Kidney (tissue), 22 donors: ENCODE measurements at places on chromosomes 12 and 14. TPM values are rescaled to one million over a fixed set of nuclear protein-coding genes. Genes with fewer than 3 reads are reported as not detected.
A peak's percentile ranks its signal among the peaks of the same experiment; 100 is the strongest.

DNA sequence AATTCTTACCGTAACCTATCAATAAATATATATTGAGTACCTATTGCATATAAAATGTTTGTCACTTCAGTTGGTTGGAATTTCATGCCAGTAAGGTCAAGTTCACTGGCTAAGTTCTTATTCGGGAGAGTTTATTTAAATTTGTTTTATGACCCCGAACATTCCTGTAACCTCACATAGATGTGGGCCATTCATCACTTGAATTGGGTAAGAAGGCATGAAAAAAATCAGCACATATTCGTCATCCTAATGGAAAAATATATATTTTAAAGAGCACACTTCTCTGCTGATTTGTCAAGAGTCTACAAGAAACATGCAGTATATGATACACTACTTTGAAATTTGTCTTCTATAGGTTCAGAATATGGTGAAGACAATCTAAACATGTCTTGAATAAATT lies 263.4 kb downstream of the CCDC91 start:
- DNase-seq = peak; percentile 30

DNA sequence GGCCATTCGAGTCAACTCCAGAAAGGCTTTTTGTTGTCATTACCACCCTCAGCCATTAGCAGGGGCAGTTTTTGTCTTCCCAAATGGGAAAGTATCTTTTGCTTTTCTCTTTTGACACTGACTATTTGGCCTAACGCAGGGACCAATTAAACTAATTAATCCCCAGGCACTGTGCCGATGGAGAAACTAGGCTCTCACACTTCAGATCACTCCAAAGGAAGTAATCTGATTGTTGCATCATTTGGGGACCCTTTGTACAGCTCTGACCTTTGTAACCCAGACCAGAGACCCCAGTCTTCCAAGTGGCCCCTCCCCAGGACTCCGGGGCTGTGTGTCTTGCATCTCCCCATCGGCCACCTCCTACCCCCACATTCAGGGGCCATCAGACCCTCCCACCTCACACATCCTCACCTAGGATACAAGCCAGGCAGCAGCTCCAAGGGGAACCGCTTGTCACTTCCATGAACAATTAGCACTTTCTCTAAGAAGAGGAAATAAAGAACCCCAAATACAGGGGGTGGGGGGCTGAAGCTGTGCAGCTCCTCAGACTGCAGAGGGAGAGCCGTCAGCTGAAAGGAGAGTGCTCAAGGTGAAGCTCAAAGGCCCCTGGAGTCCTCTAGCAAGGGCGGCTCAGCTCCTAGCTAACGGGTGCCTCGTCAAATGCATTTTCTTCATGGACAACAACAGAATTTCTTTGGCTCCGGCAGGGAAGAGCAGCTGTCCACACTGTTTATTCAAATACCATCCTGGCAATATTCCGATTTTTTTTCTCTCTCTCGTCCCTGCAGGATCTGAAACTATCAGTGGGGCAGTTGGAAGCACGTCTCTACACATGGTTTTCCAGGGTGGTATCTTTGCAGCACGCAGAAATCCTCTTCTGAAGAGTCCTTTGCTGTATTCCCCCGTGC lies 64.3 kb upstream of the DIO3 start:
- DNase-seq = peak; percentile 29

GRCh38 chr12:26896913-26897312 lies 40.9 kb downstream of the INTS13 start:
- DNase-seq = no peak

DNA sequence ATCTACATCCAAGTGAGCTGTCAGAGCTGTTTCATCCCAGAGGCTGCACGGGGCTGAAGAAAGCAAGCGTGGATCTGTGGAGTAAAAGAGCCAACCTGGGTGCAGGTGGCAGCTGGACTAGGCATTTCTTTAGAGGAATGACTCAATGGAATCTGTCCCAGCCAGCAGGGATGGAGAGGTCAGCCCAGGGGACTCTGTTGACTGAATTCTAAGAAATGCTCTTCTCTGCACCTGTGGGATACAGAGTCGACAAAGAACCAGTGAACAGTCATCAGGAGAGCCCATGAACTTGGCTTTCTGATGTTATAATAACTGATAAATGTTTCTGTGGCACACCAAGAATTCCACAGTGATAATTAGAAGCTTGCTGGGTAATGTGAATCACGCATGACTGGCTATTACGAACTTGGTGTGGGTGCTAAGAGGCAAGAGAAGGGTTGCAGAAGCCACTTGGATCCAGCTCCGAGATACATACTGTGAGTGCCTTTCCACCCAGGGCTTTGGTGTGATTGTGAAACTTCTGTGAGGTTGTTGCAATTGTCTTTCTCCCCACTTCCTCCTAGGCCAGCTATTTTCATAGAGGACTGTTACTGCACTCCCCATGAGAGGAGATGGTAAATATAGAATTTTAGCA lies 16.2 kb downstream of the PYGL start:
- DNase-seq = no peak

DNA sequence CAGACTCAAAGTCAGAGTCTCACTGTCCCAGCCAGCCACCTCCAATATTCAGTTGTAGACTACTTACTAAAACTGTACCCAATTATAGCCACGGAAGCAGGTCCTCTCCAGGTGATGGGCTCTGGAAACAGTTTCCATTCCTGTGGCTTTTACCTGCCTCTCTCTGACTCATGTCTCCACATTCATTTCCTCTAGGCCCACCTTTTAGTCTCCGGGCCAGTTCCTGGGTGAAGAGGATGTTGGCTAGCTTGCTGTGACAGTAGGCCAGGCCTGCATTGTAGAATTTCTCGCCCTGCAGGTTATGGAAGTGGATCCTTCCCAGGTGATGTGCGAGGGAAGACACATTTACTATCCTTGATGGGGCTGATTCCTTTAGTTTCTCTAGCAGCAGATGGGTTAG lies 5.6 kb downstream of the RDH11 start:
- DNase-seq = no peak

DNA sequence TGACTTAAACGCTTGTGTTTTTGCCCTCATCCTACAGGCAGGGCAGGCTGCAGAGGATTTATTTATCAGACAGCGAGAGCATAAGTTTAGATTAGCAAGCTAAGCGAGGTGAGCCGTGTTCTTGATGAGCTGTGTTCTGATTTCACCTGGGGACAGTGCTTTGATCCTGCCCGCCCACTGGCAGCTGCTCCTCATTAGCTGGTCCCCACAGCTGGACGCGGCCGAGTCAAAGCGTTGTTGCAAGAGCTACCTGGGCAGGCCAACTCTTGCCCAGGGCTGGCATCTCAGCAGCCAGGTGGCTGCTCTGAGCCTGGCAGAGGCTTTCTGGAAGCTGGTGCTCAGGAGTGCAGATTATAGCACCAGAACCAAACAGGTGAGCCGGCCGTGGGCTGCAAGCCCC lies 46.8 kb upstream of the BEGAIN start:
- no peak for DNase-seq

DNA sequence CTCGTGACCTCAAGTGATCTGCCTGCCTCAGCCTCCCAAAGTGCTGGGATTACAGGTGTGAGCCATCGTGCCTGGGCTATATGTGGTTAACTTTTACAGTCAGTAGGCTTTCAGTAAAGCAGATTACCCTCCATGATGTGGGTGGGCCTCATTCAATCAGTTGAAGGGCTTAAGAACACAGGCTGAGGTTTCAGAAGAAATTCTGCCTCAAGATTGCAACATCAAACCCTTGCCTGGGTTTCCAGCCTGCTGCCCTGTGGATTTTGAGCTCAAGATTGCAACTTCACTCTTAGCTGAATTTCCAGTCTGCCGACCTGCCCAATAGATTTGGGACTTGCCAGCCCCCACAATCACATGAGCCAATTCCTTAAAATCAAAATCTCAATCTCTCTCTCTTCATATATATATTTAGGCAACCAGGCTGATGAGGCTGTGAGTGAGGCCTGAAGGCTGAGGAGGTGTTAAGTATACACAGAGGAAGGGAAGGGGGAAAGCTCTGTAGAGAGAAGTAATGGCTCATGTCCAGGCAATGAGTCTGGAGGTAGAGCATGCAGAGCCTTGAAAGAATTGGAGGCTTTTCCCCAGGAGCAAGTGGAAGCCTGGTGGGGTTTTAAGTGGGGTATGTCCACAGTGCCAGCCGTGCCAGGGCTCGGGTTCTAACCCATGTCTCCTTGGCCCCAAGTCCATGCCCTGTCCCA lies 33.3 kb upstream of the ACTN1 start:
- no peak for DNase-seq

GRCh38 chr12:5258498-5258897 lies 173.4 kb upstream of the NTF3 start:
- no peak for DNase-seq

DNA sequence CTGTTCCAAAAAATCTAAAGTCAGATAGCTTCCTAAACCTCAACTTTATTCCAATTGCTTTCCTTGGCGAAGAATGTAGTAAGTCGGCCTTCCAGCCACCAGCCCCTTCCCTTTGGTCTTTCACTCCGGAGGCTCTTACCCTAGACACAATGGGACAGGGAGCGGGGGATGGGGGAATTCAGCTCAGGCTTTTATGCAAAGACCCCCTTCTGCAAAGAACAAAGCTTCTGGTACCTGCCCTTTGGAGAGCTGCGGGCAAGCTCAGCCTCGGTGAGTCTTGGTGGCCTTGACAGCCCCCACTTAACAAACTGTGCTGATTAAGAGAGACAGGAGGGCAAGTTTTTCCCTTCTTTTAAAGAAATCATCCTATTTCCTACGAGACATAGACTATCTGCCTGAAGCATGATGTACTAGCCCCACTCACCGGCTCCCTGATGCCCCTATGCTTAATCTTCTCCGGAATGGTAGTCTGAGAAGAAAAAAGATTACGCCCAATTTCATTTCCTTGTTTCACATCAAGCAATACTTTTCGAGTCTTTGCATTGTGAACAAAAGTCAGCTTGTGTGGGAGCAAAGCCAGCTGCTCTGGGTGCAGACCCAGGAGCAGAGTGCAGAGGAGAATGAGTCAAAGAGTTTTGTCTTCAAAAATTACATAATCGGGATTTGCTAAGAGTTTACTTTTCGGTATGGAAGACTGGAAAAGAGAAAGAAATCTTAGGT lies 1.5 kb upstream of the NANOG start:
- DNase-seq = no peak

DNA sequence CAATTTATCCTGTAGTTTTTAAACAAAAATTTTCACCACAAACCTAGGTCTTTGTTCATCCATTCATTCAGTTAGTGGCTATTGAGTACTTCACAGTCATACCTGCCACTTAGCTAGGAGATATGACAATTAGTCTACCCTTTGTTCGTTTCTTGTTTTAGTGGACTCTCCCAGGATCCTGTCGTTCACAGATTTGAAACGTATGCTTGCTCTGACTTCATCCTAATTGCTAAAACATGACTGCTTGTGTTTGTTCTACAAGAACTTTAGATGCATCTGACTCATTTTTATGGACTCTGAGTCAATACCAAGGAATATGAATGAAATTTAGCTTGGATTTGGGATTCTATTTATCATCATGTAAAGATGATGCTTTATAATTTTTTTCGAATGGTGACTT lies 69.5 kb downstream of the TBC1D30 start:
- DNase-seq = no peak

DNA sequence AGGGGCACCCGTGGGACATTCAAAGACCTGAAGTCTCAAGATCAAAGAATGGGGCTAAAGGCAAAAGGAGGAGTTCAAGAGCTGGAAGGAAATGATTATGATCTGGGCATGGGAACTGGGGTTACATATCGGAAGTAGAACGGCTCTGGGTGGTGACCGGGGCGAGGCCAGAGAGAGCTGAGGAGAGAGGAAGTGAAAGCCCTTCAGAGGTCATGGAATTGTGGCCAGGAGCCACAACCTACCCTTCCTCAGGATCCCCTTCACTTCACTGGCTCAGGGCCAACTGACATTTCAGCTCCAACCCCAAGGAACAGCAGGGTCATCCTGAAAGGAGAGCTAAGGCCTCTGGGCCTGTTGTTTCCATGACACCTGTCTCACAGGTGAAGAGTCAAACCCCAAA lies 57.8 kb downstream of the GALNT16 start:
- no peak for DNase-seq

DNA sequence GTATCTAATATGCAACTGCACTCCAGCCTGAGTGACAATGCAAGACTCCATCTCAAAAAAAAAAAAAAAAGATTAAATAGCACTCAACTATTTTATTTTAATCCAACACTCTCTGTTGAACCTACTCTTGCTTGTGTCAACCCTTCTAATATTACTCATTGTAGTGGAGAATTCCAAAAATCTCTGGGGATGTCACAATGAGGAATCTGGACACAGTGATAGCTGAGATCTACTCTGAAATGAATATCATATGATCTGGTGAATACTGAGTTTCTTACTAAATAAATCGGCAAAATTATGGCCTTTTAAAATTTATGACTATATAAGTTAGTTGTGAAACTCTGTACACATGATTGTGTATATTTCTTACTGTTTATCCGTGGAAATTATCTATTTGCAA lies 418.2 kb downstream of the BCAT1 start:
- DNase-seq = no peak

DNA sequence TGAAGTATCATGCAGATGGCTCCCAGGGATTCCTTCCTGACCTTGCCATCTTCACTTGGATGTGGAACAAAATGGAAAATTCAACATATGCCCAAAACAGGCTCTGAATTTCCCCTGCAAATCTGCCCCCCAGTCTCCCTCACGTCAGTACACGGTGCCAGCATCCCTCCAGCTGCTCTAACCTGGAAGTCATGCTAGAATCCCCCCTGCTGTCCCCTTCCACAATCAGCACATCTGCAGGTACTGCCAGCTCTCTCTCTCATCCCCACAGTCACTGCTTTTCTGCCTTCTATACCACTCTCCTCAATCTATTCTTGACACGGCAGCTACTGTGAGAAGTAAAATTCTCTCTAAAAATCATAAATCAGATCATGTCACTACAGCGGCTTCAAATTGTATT lies 21.6 kb downstream of the GALNT6 start:
- no peak for DNase-seq

- no peak for DNase-seq
These were observed 4.1 kb downstream of the CLEC2B start for GRCh38 chr12:9864913-9865675.

DNA sequence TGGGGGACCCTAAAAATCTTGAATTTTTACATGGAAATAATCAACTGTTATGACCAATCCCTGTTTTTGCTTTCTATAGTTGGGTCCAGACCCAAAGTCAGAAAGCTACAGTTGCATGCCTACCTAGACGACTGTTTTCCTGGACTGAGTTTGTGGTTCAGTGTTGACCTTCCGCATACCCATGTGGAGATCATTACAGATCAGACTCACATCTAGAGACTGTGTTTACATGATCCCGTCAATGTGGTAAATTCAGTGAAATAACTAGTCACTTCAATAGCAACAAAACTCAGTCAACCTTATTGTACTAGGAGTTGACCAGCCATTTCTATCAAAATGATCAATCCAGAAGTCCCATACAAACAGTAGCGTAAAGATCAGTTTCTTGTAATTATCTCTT lies 257.6 kb downstream of the EGLN3 start:
- no peak for DNase-seq

RASAL1 gene
- 23.5 TPM for polyA plus RNA-seq

SYT1 gene
- polyA plus RNA-seq = 0.69 TPM

MAP3K9 gene
- 1.0 TPM for polyA plus RNA-seq

TMEM233 gene
- 1.4 TPM for polyA plus RNA-seq

SLC7A7 gene
- polyA plus RNA-seq = 235 TPM

KERA gene
- polyA plus RNA-seq = not detected

SYT10 gene
- 0.30 TPM for polyA plus RNA-seq

PIWIL1 gene
- polyA plus RNA-seq = 0.15 TPM

COX8C gene
- not detected for polyA plus RNA-seq
